Activated naive CD4-positive, alpha-beta T cell treated with anti-CD3 and anti-CD28 coated beads, Interleukin-2, amount 50 U/mL, for 72 hours (primary cell): ENCODE measurements at places on chromosomes 7 and 10.

- no peak for DNase-seq
These were observed 32.6 kb upstream of the IL15RA start for GRCh38 chr10:6009961-6010360.

GRCh38 chr10:77756319-77757232, 119.0 kb upstream of the KCNMA1 start:
- DNase-seq, result no peak

- DNase-seq, result no peak
These were observed 9.8 kb downstream of the DNAJB12 start for GRCh38 chr10:72344932-72345331.

DNA sequence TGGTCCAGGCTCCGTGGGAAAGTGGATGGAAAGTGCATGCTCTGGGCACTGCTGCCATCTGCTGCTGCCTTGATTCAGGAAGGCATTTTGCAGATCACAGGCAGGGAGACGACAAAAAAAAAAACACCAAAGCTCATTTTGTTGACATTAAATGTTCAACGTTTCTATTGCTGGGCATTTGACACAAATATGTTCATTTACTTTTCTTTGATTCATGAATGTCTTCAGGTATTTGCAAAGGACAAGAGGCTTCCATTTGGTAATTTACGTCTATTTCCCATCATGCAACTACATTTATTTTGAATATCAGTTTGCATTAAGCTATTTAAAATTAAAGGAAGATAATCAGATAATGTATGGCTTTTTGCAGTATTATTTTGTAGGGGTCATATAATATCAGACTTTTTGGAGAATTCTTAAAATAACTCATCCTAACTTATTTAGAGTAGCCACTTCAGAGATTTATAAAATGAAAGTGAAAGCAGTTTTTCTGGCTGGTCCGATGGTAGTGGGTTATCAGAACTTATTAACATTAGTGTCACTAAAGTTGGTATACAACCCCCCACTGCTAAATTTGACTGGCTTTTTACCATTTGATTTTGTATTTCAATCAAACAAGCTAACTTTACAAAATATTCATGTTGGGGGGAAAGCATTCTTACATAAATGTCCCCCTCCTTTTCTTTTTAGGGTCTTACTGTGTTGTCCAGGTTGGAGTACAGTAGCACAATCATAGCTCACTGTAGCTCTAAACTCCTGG, 65.3 kb downstream of the PDIA4 start:
- DNase-seq, result peak; percentile 60
